ENCODE measurements at places on chromosomes 3 and 15. TPM values are rescaled to one million over a fixed set of nuclear protein-coding genes. Genes with fewer than 3 reads are reported as not detected.

GRCh38 chr3:108494906-108495531 is 15.4 kb downstream of the MYH15 start:
- no peak overlapping the region for H3K27ac ChIP-seq
- DNase-seq, result no peak
- no peaks in the 10 kb centered on the region for H3K4me1 ChIP-seq
- no peak overlapping the region for H3K4me3 ChIP-seq
- H3K36me3 ChIP-seq, result no peaks in the 10 kb centered on the region

- peaks cover 29% of the 10 kb centered on the region for H3K36me3 ChIP-seq
- H3K4me1 ChIP-seq, result peaks cover 36% of the 10 kb centered on the region
- peak overlapping the region; percentile 93 for H3K27ac ChIP-seq
- H3K4me3 ChIP-seq, result peak overlapping the region; percentile 89
- H3K27me3 ChIP-seq, result no peaks in the 10 kb centered on the region
- peak; percentile 97 for DNase-seq
Measured at GRCh38 chr3:9396301-9396631, 1.1 kb upstream of the SETD5 start.

- H3K27ac ChIP-seq, result no peak overlapping the region
- no peak for DNase-seq
- H3K27me3 ChIP-seq, result no peaks in the 10 kb centered on the region
- H3K4me3 ChIP-seq, result no peak overlapping the region
- H3K4me1 ChIP-seq, result no peaks in the 10 kb centered on the region
- no peaks in the 10 kb centered on the region for H3K36me3 ChIP-seq
Measured at GRCh38 chr3:60308808-60309207, 942.4 kb downstream of the FHIT start.

- no peak overlapping the region for H3K4me3 ChIP-seq
- no peak for DNase-seq
- H3K27me3 ChIP-seq, result peaks cover 3% of the 10 kb centered on the region
- H3K36me3 ChIP-seq, result no peaks in the 10 kb centered on the region
Measured at GRCh38 chr3:141126661-141127343, 75.7 kb downstream of the SPSB4 start.

- peak overlapping the region; percentile 71 for H3K4me3 ChIP-seq
- H3K4me1 ChIP-seq, result peaks cover 16% of the 10 kb centered on the region
- peak; percentile 39 for DNase-seq
Measured at GRCh38 chr3:33717616-33717865, 513 bp downstream of the CLASP2 start.

GRCh38 chr3:24060055-24060454 is 115.0 kb downstream of the NR1D2 start:
- no peaks in the 10 kb centered on the region for H3K27me3 ChIP-seq
- peaks cover 3% of the 10 kb centered on the region for H3K4me1 ChIP-seq
- no peaks in the 10 kb centered on the region for H3K36me3 ChIP-seq
- H3K27ac ChIP-seq, result no peak overlapping the region
- peak; percentile 83 for DNase-seq

DNA sequence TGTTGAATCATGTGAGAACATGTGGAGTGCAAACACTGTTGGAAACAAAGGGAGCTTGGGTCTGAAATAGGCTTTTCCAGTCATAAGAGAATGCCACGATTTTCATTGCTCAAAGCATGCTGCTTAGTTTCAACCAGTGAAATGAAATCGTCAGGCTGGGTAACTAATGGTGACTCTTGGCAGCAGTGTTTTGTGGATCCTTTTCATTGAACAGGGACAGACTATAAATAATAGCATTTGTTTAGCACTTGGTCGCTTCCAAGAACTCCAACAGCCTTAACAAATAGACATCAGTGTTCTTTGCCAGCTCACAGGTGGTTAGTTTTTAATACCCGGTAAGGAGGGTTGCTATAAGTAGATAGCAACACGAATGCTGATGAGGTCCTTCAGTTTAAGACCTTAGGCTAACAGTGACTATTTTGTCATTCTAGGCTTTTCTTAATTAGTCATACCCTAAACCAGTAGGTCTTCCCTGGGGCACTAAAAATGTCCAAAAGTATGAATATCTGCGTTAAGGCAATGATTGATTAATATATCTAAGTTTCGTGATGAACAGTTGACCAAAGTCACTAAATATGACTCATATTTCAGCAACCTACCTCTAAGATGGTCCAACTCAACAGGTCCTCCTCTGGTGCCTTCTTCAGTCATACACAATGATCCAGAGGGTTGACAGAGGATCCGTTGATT is 15.8 kb downstream of the TP63 start:
- H3K27ac ChIP-seq, result no peak overlapping the region
- H3K27me3 ChIP-seq, result no peaks in the 10 kb centered on the region
- no peaks in the 10 kb centered on the region for H3K4me1 ChIP-seq
- no peak overlapping the region for H3K4me3 ChIP-seq
- H3K36me3 ChIP-seq, result no peaks in the 10 kb centered on the region

GRCh38 chr3:8793242-8793641 is 23.8 kb upstream of the OXTR start:
- peak; percentile 83 for DNase-seq
- H3K4me3 ChIP-seq, result no peak overlapping the region
- peak overlapping the region; percentile 49 for H3K27ac ChIP-seq
- no peaks in the 10 kb centered on the region for H3K27me3 ChIP-seq
- H3K36me3 ChIP-seq, result no peaks in the 10 kb centered on the region
- H3K4me1 ChIP-seq, result peaks cover 13% of the 10 kb centered on the region

- no peak overlapping the region for H3K27ac ChIP-seq
- no peaks in the 10 kb centered on the region for H3K27me3 ChIP-seq
- H3K36me3 ChIP-seq, result no peaks in the 10 kb centered on the region
- H3K4me1 ChIP-seq, result no peaks in the 10 kb centered on the region
- H3K4me3 ChIP-seq, result no peak overlapping the region
- DNase-seq, result no peak
Measured at GRCh38 chr3:189869165-189869564, 238.0 kb downstream of the TP63 start.

The TRPM1 gene
- not detected for total RNA-seq

DNA sequence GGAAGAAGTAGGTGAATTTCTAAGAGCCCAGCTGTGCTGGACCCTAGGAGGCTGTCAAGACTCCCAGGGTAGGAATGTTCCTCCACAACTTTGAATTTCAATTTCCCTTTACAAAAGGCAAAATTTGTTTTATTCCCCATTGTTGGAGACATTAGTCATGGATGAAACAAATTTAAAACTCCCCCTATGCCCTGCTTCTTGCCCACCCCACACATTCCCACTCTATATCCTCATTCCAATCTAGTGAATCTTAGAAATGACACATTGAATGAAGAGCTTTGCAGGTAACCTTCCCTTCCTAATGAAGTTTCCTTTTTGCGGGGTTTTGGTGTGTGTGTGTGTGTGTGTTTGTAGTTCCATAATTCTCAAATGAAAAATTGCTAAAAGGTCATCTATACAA is 72.6 kb downstream of the CCNL1 start:
- peak overlapping the region; percentile 99 for H3K27ac ChIP-seq
- H3K36me3 ChIP-seq, result no peaks in the 10 kb centered on the region
- DNase-seq, result peak; percentile 45
- no peaks in the 10 kb centered on the region for H3K27me3 ChIP-seq
- peaks cover 54% of the 10 kb centered on the region for H3K4me1 ChIP-seq
- H3K4me3 ChIP-seq, result no peak overlapping the region

DNA sequence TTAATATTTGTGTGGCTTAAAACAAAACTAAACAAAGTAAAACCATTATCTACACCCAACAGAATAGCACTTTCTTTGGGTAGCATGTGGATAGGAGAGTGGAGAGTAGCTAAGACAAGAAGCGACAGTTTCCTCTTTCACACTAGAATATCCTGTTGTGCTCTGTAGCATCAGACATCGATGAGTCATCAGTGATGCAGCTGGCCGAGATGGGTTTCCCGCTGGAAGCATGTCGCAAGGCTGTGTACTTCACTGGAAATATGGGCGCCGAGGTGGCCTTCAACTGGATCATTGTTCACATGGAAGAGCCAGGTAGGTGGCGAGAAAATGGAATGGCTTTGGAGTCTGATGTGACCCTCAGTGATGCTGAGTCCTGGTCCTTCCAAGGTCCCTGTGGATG is 108.1 kb downstream of the USP13 start:
- DNase-seq, result peak; percentile 61
- peaks cover 8% of the 10 kb centered on the region for H3K36me3 ChIP-seq
- H3K27ac ChIP-seq, result no peak overlapping the region
- no peak overlapping the region for H3K4me3 ChIP-seq

The PCOLCE2 gene
- total RNA-seq, result 4.5 TPM

The FYTTD1 gene
- total RNA-seq, result 82.8 TPM

GRCh38 chr15:70050970-70051369 is 46.7 kb downstream of the TLE3 start:
- peaks cover 21% of the 10 kb centered on the region for H3K36me3 ChIP-seq
- no peaks in the 10 kb centered on the region for H3K27me3 ChIP-seq
- no peaks in the 10 kb centered on the region for H3K4me1 ChIP-seq
- H3K4me3 ChIP-seq, result no peak overlapping the region
- no peak overlapping the region for H3K27ac ChIP-seq

DNA sequence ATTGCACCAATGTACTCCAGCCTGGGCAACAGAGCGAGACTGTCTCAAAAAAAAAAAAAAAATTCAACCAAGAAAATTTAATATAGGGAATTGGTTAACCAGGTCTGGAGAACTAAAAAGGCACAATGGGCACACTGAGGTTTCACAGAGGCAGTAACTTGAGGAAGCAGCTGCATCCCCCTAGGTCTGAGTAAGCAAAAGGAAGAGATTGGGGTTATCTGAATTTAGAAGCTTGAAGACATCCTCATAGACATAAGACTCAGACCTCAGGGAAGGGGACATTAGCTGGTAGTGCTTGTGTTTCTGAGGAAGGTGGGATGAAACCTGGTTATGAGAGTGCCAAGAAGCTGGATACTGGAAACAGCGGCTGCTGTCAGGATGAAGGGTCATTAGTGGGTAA is 50.1 kb upstream of the LEKR1 start:
- H3K27me3 ChIP-seq, result no peaks in the 10 kb centered on the region
- H3K4me3 ChIP-seq, result no peak overlapping the region
- H3K27ac ChIP-seq, result no peak overlapping the region
- H3K36me3 ChIP-seq, result no peaks in the 10 kb centered on the region

The NMB gene
- 6.4 TPM for total RNA-seq

The ANKRD63 gene
- total RNA-seq, result not detected

The ERICH6 gene
- 0.09 TPM for total RNA-seq

The CDAN1 gene
- 14.6 TPM for total RNA-seq

DNA sequence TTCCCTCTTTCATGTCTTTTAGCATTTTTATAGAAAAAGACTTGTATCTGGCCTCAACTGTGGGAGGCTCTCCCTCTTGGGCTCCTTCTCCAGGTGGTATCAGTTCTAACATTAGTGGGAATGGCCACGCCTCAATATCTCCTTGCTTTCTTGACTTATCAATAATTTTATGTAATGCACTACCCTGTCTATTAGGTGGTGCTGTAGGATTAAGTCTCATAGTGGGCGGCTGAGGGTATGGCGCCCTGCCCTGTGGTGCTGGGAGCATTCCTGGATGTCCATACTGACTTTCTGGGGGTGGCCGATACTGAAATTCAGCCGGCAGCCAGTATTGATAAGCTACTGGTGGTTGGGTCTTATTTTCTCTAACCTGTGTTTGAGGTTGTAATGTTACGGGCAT is 8.7 kb upstream of the RPUSD3 start:
- no peaks in the 10 kb centered on the region for H3K4me1 ChIP-seq
- no peak for DNase-seq
- H3K4me3 ChIP-seq, result no peak overlapping the region

GRCh38 chr3:12278566-12278965 is 10.3 kb upstream of the PPARG start:
- no peaks in the 10 kb centered on the region for H3K36me3 ChIP-seq
- H3K4me3 ChIP-seq, result no peak overlapping the region
- H3K4me1 ChIP-seq, result no peaks in the 10 kb centered on the region
- H3K27ac ChIP-seq, result no peak overlapping the region
- no peak for DNase-seq

The TMEM44 gene
- total RNA-seq, result 9.8 TPM

DNA sequence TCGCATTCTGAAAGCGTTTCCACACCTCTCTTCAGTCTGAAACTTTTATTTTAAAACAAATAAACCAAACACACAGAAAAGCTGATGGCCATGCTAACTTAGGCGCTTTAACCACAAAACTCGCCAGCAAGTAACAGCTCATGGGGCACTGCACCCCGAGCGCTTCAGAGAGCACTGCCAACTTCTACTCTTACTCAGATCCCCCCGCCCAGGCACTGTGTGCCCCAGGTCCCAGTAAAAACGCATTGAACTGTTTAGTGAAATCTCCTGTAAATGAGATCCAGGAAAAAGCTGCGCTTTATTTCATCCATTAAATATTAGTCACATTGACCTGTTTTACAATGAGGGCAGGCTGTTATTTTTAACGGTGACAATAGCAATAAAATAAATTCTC is 99.7 kb downstream of the LRIG1 start:
- peak; percentile 61 for DNase-seq
- peaks cover 10% of the 10 kb centered on the region for H3K36me3 ChIP-seq
- peaks cover 45% of the 10 kb centered on the region for H3K4me1 ChIP-seq
- H3K27me3 ChIP-seq, result no peaks in the 10 kb centered on the region

DNA sequence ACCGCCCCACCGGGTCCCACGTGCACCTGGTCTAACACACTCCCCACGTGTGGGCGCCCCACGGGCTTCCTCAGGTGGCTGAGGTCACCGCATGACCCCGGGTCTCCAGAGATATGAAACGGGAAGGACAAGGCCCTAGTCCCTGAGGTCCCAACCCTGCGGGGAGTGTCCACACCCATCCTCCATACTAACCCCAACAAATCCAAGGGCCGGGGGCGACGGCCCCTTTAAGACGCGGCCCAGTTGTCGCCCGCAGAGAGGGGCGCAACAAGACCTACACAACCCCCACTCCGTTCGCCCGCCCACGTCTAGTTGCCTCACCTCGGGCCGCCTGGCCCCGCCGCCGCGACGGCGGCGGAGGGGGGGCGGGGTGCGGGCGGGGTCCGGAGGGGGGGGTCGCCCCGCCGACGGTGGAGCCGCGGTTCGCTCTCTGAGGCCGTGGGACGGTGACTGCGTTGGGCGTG is 396 bp downstream of the INO80 start:
- DNase-seq, result peak; percentile 29
- peaks cover 2% of the 10 kb centered on the region for H3K27me3 ChIP-seq
- H3K4me1 ChIP-seq, result peaks cover 5% of the 10 kb centered on the region
- H3K36me3 ChIP-seq, result peaks cover 2% of the 10 kb centered on the region
- peak overlapping the region; percentile 77 for H3K4me3 ChIP-seq

GRCh38 chr3:54988302-54988837 is 60.5 kb upstream of the LRTM1 start:
- H3K4me1 ChIP-seq, result peaks cover 8% of the 10 kb centered on the region
- no peak overlapping the region for H3K4me3 ChIP-seq
- no peak overlapping the region for H3K27ac ChIP-seq

DNA sequence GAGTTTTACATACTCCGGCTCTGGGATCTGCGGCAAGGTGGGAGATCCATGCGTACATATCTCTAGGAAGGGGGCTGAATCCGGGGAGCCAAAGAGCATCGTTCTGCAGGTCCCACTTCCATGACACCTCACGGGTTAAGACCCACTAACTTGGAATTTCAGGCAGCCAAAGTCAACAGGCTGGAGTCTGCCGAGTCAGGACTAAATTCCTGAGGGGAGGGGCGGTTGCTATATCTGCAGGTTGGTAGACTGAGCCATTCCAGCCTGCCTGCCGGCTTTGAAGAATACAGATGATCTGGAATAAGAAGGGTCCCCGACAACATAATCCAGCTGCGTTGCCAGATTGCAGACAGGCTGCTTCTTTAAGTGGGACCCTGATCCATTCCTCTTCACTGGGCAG is 65.4 kb upstream of the PEX5L start:
- H3K4me3 ChIP-seq, result no peak overlapping the region
- DNase-seq, result no peak
- H3K4me1 ChIP-seq, result no peaks in the 10 kb centered on the region
- H3K27me3 ChIP-seq, result no peaks in the 10 kb centered on the region
- no peaks in the 10 kb centered on the region for H3K36me3 ChIP-seq

GRCh38 chr3:120762615-120763014 is 20.1 kb downstream of the GTF2E1 start:
- no peaks in the 10 kb centered on the region for H3K36me3 ChIP-seq
- peaks cover 6% of the 10 kb centered on the region for H3K4me1 ChIP-seq
- H3K4me3 ChIP-seq, result no peak overlapping the region
- DNase-seq, result peak; percentile 39

The ZNF148 gene
- total RNA-seq, result 47.2 TPM
